ENCODE measurements at places on chromosomes 12 and 14.

DNA sequence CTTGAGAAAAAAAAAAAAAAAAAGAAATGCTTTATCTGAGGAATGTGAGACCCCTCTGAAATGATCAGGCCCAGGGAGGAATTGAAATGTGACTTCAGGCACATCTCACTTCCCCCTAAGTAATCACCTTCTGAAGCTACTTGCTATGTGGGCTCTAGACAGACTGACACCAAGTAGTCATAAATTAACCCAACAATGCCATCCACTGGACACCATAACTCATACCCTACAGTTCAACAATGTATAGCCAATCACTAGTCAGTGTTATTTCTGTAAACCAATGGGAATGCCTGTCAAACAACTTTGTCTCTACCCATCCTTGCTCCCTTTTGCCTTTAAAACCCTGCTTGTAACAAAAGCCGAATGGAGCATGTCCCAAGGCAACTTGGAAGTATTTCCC, 182.7 kb upstream of the TMPO start:
- H3K36me3 ChIP-seq: no peaks in the 10 kb centered on the region
- no peak overlapping the region for H3K4me3 ChIP-seq
- no peak overlapping the region for H3K27ac ChIP-seq
- peaks cover 11% of the 10 kb centered on the region for H3K27me3 ChIP-seq

GRCh38 chr14:51004801-51005526, 60.7 kb upstream of the PYGL start:
- no peaks in the 10 kb centered on the region for H3K36me3 ChIP-seq
- no peak overlapping the region for H3K27ac ChIP-seq
- no peak overlapping the region for H3K4me3 ChIP-seq
- H3K4me1 ChIP-seq: no peaks in the 10 kb centered on the region

- H3K4me3 ChIP-seq: no peak overlapping the region
- no peaks in the 10 kb centered on the region for H3K36me3 ChIP-seq
Observed at GRCh38 chr12:6318440-6318879, 8.0 kb downstream of the PLEKHG6 start.

GRCh38 chr14:68408680-68409079, 384.2 kb downstream of the ZFP36L1 start:
- DNase-seq: no peak
- H3K27me3 ChIP-seq: no peaks in the 10 kb centered on the region

DNA sequence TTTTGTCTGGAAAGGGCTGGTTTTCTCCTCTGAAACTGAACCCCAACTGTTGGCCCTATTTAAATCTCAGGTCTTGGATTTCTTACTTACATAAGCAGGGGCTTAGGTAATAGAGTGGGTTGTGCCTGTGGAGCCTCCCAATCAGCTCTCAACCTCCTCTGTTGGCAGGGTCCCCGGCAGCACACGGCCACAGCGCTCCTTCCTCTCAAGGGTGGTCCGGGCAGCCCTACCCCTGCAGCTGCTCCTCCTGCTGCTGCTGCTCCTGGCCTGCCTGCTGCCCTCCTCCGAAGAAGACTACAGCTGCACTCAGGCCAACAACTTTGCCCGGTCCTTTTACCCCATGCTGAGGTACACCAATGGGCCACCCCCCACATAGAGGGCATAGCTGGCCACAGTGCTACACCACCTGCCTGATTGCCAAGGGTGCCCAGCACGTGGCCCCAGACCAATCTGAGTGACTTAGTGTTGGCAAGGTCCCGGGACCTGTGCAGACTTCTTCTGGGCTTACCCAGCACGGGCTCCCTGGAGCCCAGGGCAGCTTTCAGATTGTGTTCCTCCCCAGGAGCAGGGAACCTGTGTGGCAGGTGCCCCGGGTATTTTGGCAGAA, 68.9 kb downstream of the ESR2 start:
- no peak overlapping the region for H3K4me3 ChIP-seq
- no peak for DNase-seq
- no peak overlapping the region for H3K27ac ChIP-seq
- no peaks in the 10 kb centered on the region for H3K4me1 ChIP-seq

- H3K27me3 ChIP-seq: no peaks in the 10 kb centered on the region
- no peak overlapping the region for H3K27ac ChIP-seq
- H3K4me1 ChIP-seq: no peaks in the 10 kb centered on the region
- H3K4me3 ChIP-seq: no peak overlapping the region
Observed at GRCh38 chr12:83224012-83224411, 537.3 kb downstream of the TMTC2 start.

DNA sequence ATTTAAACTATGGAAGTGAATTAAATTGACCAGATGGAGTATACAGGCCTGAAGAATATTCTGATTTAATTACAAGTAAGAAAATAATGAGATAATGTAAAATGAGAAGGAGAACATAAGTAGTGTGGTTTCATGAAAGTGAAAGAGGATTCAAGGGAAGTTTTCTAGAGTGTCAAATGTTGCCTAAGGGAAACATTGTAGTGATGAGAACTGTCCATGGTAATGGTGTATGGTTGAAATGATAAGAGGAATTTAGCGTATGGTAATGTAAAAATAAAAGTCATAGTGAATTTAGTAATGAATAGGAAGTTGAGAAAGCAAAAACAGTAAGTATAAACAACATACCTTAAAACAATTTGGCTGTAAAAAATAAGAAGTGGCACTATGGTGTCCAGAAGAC, 1954.6 kb upstream of the FLRT2 start:
- no peaks in the 10 kb centered on the region for H3K27me3 ChIP-seq
- no peak overlapping the region for H3K4me3 ChIP-seq
- H3K27ac ChIP-seq: no peak overlapping the region
- DNase-seq: no peak
- H3K36me3 ChIP-seq: peaks cover 3% of the 10 kb centered on the region

DNA sequence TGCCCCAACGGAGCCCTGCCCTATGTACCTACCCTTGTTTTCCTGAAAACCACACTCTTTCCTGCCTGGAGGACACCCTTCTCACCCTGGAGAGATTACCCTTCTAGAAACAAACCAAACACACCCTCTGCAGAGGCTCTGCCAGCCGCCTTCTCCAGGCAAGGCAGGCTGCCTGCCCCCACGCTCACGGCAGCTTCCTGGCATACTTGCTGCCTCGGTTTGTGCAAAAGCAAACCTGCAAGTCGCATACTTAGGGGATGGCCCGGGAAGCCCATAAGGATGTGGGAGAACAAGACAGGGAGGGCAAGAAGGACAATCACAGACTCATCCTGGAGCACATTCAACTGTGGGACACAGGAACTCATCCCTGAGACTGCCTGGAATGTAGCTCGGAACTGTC, 154.0 kb upstream of the DIO3 start:
- H3K4me3 ChIP-seq: no peak overlapping the region
- H3K27me3 ChIP-seq: peaks cover 20% of the 10 kb centered on the region
- DNase-seq: no peak
- no peaks in the 10 kb centered on the region for H3K4me1 ChIP-seq

DNA sequence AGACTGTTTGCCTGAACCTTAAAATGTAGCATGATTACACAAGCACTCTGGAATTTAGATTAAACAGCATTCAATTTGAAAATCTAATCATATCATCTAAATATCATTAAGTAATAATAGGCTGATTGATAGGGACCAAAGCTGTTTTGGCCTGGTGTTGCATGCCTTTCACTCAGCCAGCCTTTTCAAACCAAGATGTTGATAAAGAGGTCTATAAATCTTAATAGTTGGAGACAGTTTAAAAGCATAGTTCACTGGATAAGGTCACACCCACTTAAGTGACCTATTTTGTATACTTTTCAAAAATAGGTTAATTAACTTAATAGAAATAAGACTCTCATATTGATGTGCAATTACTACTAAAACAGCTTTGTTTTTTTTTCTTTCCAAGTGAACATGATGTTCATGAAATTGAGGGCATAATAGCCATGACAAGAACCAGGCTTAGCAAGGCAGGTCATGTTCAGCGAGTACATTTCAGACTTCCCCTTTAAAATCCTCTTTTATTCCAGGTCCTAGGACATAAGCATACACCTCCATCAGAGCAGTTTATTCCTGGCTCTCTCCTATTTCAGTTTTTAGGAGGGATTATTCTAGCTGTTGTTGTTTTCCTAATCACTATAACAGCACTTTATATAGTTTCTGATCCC, 349.0 kb downstream of the RAD51B start:
- no peaks in the 10 kb centered on the region for H3K4me1 ChIP-seq
- no peaks in the 10 kb centered on the region for H3K27me3 ChIP-seq
- H3K4me3 ChIP-seq: no peak overlapping the region
- H3K27ac ChIP-seq: no peak overlapping the region

DNA sequence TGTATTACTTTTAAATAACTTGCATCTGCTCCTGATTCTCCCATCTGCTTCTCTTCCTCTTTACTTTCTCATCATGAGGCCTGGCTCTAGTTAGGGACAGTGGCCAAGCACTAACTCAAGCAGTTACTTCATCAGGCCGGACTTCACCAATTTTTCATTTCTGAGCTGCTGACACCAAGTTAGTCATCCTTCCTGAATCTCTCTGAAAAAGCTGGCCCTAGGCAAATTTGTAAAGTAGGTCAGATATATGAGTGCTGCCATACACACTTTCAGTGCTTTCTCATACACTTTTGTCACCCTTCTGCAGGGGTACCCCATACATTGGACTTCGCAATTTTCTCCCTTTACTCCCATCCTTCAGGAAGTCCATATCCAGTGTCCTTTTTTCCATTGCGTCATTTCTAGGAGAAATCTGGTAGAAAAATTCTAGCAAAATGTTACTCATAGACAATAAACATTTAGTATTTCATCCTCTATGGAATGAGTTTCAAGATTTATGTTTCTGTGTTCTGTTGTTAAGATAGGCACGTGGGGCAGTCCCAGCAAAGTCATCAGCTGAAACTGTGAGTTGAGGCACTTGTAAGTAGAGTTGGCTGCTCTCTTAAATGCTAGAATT, 276.8 kb upstream of the TMPO start:
- no peaks in the 10 kb centered on the region for H3K4me1 ChIP-seq
- H3K27ac ChIP-seq: no peak overlapping the region
- no peaks in the 10 kb centered on the region for H3K27me3 ChIP-seq
- no peak overlapping the region for H3K4me3 ChIP-seq

DNA sequence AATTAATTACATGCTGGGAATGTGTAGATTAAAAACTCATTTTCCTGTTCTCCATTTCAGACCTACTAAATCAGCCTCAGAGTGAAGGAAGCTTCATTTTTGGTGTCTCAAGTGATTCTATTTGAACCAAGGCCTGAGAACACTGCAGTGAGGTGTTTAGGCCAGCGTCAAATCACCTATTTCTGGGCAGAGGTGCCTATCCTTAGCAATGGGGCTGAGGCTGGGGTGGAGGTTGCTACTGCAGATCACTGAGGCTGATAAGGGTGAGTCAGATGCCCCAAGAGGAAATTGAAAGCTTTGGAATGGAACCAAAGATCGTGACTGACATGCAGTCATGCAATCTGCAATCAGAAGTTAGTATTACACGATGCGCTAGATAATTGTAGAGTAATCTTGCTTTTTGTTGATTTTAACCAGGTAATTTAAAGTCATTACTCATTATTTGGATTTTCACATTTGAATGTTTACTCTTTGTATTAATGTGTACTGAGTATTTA, 4.4 kb downstream of the TXNRD1 start:
- H3K4me1 ChIP-seq: peaks cover 75% of the 10 kb centered on the region
